ENCODE measurements at places on chromosomes 6 and 20.

GRCh38 chr6:129635396-129636130 is 74.4 kb downstream of the ARHGAP18 start:
- DNase-seq = no peak

- no peak for DNase-seq
Observed at GRCh38 chr6:150962436-150962835, 96.9 kb downstream of the MTHFD1L start.

GRCh38 chr6:38184585-38185080 is 365.1 kb downstream of the ZFAND3 start:
- DNase-seq = no peak

- DNase-seq = no peak
Observed at GRCh38 chr6:36576578-36576977, 17.6 kb upstream of the SRSF3 start.

GRCh38 chr6:23003671-23004467 is 434.5 kb downstream of the HDGFL1 start:
- no peak for DNase-seq

DNA sequence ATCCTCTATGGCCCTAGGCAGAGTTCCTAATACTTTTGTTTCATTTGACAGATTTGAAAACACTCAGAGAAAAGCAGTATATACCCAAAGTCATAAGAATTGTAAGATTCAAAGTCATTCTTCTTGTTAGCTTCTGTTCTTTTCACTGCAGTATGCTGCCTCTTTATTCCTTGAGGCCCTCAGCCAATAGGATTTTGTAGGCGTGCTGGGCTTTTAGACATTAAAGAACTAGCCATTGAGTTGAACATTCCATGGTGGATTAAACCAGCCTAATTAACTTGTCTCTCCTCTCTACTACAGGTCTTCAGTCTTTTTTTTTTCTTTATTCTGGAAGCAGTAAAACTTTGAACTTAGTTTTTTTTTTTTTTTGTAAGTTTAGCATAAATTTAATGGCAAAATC is 186.3 kb downstream of the PLCB4 start:
- DNase-seq = no peak

GRCh38 chr20:39874049-39874893 is 814.8 kb downstream of the MAFB start:
- DNase-seq = no peak

DNA sequence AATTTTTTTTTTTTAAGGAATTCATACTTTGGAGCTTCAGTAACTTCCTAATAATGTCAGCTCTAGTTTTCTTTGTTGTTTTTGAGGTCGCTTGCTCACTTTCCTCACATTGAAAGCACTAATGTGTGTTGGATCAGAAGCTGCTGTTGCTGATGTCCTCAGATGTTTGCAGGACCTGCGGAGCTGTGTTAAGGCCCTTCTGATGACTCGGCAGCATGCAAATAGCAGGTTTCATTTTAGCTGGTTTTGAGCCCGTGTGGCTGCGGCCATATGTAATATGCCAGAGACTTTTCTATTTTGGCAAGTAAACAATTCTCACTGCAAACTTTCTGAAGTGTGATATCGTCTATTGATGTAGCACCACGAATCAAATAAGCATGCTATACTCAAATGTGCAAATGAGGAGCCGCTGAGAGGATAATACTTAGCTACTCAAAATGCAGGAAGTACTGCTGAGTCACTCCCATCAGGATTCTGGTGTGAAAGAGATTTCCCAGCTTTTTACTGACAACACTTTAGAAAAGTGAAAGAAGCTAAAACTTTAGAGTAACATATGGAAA is 187.8 kb downstream of the SASH1 start:
- no peak for DNase-seq

GRCh38 chr6:159043251-159043650 is 1.5 kb downstream of the TAGAP start:
- no peak for DNase-seq

DNA sequence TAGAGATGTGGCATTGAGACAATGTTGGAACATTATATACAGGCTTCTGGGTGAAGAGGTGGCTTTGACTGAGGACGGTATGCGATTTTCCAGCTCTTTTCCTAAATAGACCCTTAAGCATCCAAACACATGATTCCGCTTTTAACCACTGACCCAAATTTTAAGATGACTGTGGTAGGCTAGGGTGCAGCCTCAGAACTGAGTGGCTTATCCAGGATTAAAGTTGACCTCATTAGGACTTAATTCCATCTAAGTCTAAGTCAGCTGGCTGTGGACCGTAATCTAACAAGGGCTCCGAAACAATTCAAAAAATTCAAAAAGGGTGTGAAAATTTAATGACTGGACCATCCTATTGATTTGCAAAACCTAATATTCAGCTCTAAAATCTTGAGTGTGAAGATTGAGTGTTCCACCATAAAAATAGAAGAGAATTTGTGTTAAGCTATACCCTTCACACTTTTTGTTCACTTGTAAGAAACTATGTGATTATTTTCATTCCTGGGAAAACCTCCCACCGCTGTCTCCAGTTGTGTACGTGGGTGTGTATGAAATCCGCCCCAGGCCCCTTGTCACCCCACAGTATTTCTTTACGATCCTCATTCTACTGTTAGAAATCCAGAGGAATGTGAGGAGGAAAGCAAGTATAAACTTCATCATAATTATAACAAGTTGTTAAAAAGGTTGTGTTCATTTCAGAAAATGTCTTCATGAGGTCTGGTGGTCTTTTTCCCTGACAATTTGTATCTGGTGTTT is 2.7 kb downstream of the PCMTD2 start:
- DNase-seq = no peak

DNA sequence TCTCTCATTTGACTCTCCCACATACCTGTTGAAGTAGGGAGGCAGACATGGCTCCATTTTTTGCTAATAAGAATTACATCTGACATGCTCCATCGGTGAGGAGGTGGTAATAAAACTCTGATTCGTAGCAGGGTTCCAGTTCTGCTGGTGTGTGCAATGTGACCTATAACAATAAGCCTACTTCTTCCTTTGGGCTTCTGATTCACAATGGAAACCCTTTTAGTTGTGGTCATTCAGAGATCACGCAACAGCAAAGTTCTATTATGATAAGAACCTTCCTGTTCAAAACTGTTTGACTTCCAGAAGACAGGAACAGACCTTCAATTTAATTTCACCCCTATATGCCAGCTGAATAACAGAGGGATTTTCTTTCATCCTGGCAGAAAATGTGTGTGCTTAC is 31.4 kb upstream of the GSTA4 start:
- no peak for DNase-seq

DNA sequence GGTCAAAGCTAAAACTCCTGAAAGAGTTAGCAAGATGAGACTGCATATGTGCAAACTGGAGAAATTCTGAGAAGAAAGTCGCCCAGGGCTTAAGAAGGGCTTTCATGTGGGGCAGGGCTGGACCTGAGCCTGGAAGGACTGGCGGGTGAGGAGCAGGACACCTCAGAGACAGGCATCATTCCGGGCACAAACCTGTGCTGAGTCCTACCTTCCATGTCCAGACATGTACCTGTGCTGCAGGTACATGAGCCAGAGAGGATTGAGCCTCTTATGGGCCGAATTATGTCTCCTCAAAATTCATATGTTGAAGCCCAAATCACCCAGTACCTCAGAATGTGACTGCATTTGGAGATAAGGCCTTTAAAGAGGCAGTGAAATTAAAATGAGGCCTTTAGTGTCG is 171.0 kb downstream of the QRSL1 start:
- DNase-seq = no peak

- DNase-seq = no peak
Observed at GRCh38 chr6:27870291-27870870, 41.8 kb downstream of the OR2B2 start.

- DNase-seq = no peak
Observed at GRCh38 chr20:23150304-23151007, 64.3 kb upstream of the CD93 start.

GRCh38 chr6:1625794-1626435 is 16.2 kb downstream of the FOXC1 start:
- DNase-seq = no peak

DNA sequence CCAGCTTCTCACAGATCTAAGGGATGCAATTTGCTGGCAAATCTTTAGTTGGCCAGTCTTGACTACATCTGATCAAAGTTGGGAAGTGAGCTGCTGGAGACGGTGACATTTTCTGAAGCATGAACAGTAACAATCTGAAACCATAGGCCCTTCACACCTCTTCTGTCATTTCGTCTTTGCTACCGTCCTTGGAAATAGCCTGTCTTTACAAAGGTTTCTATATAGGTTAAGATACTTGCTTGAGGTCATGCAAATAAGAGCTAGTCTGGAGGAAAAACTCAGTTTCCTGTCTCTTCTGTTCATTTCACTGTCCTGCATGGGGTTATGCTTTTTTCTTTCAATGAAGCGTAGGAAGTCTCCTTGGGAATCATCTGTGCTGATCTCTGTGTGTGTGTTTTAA is 55.6 kb downstream of the CARMIL1 start:
- no peak for DNase-seq

- no peak for DNase-seq
Observed at GRCh38 chr6:169991913-169992312, 240.5 kb downstream of the ERMARD start.

- no peak for DNase-seq
Observed at GRCh38 chr20:51862796-51863195, 60.5 kb upstream of the SALL4 start.

- DNase-seq = no peak
Observed at GRCh38 chr6:33683051-33683571, 28.4 kb downstream of the UQCC2 start.

DNA sequence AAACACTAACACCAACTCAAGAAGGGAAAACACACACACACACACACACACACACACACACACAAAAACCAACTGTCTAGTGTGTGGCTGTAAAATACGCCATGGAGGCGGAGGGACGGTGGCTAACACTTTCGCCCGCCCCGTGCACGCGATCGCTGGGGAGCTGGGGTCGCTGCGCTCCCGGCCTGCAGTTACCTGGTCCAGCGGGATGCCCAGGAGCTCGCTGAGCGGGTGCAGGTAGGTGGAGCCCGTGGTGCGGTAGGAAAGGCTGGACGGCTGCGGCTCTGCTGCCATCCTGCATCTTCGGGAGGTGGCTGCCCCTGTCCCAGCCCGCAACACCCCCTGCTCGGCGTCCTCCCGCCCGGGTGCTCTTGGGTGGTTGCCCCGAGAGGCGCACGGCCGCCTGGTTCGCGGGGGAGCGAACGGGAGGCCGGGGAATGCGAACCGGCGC is 303 bp downstream of the MBOAT1 start:
- DNase-seq = no peak

DNA sequence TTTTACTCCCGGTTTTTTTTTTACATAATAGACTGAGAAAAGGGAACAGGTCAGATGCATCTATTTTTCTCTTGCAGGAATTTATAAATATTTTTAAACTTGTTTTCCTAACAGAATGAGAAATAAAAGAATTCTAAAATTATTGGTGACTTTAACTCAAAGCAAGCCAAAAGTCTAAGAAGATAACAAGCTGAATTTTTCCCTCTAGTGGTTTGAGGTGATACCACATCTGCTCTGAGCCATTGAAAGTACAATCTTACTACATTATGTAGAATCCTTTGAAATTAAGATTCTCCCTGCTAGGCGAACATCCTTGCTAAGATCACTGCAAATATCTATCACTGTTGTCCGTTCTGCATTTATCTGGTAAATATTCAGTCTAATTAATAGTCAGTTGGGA is 10.7 kb upstream of the STMND1 start:
- DNase-seq = no peak

- no peak for DNase-seq
Observed at GRCh38 chr6:63410435-63411426, 90.9 kb upstream of the LGSN start.

DNA sequence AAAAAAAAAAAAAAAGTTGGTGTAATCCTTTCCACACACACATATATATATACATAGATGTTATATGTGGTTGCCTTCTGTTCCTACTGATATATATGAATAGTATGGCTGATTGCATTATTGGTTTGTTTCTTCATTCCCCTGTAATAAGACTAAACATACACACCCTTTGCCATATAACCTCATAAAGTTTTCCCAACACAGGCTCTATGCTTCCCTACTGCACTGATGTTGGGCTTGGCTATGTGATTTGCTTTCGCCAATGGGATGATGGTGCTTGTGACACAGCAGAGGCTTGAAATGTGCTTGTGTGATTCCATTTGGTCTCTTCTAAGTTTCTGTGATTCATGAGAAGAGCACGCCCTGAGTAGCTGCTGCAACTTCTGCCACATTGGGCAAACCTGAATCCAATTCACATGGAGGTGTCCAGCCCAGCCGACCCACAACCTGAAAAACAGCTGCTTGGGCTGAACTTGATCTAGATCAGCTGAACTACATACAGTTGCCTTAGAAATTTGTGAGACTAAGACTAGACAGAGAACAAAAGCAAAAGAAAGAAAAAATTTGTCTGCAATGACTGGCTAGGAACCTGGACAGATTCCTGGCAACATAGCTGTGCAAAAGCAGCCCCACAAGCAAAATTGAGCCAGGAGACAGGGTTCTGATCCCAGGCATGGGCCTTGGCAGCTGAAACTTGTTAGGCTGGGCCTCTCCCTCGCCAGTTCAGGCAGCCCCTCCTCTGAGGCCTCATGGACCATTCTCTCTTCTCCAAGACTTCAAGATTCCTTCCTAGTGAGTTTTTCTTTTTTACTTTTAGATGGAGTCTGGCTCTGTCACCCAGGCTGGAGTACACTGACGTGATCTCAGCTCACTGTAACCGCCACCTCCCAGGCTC is 13.4 kb upstream of the TBC1D20 start:
- DNase-seq = no peak

DNA sequence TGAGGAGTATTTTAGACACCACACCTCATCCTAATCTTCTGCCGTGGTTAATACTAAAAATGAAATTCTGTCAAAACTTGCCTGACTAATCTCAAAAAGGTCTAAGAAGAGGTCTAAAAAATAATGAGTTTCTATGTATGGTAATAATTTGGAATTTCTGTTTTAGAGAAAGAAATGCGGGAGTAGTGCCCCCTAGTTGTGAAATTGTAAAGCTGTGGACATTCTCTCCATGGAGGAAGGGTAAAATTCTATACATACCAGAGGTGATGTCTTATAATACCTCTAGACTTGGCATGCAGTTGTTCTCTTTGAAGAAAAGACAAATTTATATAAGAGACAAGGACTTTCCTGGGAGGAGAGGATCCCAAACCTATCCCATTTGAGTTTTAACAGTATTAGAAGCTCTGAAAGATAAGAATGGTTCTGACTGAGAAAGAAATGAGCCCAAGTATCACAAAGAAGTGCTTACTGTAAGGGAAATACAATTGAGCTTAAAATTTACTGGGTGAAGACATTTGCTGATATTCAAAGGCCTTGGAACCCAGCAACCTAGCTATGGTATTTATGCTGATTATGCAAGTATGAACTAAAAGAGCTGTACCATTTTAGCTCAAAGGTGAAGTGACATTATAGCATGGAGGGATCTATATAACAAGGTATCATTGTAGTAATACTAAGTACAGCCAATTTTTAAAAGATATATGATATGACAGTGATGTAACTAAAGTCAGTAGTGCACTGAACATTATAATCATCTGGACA is 5.1 kb upstream of the EPHA7 start:
- DNase-seq = no peak

GRCh38 chr6:120675886-120676285 is 658.4 kb downstream of the TBC1D32 start:
- no peak for DNase-seq

Data from activated CD8-positive, alpha-beta memory T cell treated with anti-CD3 and anti-CD28 coated beads for 1 hour (primary cell).